ENCODE measurements at places on chromosomes 2 and 18. TPM values are rescaled to one million over a fixed set of nuclear protein-coding genes. Genes with fewer than 3 reads are reported as not detected.

Gene PTPRN
- polyA plus RNA-seq: 1.2 TPM

Gene KCNG3
- polyA plus RNA-seq: 0.08 TPM

Gene TBR1
- 0.06 TPM for polyA plus RNA-seq

Gene ARHGAP28
- 304 TPM for polyA plus RNA-seq

Gene SDC1
- polyA plus RNA-seq: 176 TPM

Gene OXER1
- 10.0 TPM for polyA plus RNA-seq

Gene CENPA
- 9.8 TPM for polyA plus RNA-seq

Gene NYAP2
- 0.13 TPM for polyA plus RNA-seq

Gene WDR75
- polyA plus RNA-seq: 73.7 TPM

Gene ONECUT2
- 0.04 TPM for polyA plus RNA-seq

Gene INHBB
- polyA plus RNA-seq: 0.28 TPM

Gene GPR35
- polyA plus RNA-seq: 3.7 TPM

Gene NT5C1B
- polyA plus RNA-seq: 1.3 TPM

Gene TSHZ1
- polyA plus RNA-seq: 31.4 TPM

Gene HOXD8
- polyA plus RNA-seq: 1.1 TPM

Gene C2orf78
- not detected for polyA plus RNA-seq

Gene TMEM178A
- 11.3 TPM for polyA plus RNA-seq

Gene IL1RN
- polyA plus RNA-seq: 0.21 TPM

Gene MEP1B
- polyA plus RNA-seq: 0.38 TPM

Gene OSR1
- 47.9 TPM for polyA plus RNA-seq

Gene AOX1
- polyA plus RNA-seq: 13.3 TPM

Gene FNDC4
- polyA plus RNA-seq: 14.2 TPM

Gene SERPINB10
- not detected for polyA plus RNA-seq

Gene RAB6D
- 2.2 TPM for polyA plus RNA-seq

Gene SCG2
- polyA plus RNA-seq: 1.1 TPM

Gene FSIP2
- polyA plus RNA-seq: 3.9 TPM

Gene TFCP2L1
- polyA plus RNA-seq: 4.2 TPM

Gene KIDINS220
- polyA plus RNA-seq: 96.4 TPM

Gene SIGLEC15
- polyA plus RNA-seq: 0.40 TPM

Gene XIRP2
- 0.13 TPM for polyA plus RNA-seq

Gene ZBTB7C
- polyA plus RNA-seq: 1.7 TPM

Gene ZNF2
- polyA plus RNA-seq: 5.6 TPM

Gene LIMS3
- polyA plus RNA-seq: 4.1 TPM

Gene SPC25
- 10.3 TPM for polyA plus RNA-seq

Gene COL6A3
- polyA plus RNA-seq: 661 TPM

Gene LIMS4
- polyA plus RNA-seq: 4.0 TPM

Gene MATN3
- 11.3 TPM for polyA plus RNA-seq

Gene ANO7
- polyA plus RNA-seq: 2.5 TPM
